ENCODE measurements at places on chromosomes 12 and 14. TPM values are rescaled to one million over a fixed set of nuclear protein-coding genes. Genes with fewer than 3 reads are reported as not detected.

The CEBPE gene
- total RNA-seq: not detected

The GOLGA5 gene
- 72.7 TPM for total RNA-seq

The CARMIL3 gene
- total RNA-seq: 0.05 TPM

The RHEBL1 gene
- total RNA-seq: 0.30 TPM

The PZP gene
- total RNA-seq: not detected

The MGP gene
- 6.7 TPM for total RNA-seq

The SLC4A8 gene
- 3.2 TPM for total RNA-seq

The PPTC7 gene
- total RNA-seq: 10.4 TPM

The RAB2B gene
- total RNA-seq: 35.6 TPM

The SERPINA1 gene
- 0.30 TPM for total RNA-seq

The HOXC6 gene
- total RNA-seq: 4.7 TPM

The APOF gene
- total RNA-seq: not detected

The DAO gene
- total RNA-seq: not detected
